ENCODE measurements at places on chromosomes 2 and 18.

GRCh38 chr2:214648520-214648919, 161.0 kb downstream of the BARD1 start:
- DNase-seq, result no peak

DNA sequence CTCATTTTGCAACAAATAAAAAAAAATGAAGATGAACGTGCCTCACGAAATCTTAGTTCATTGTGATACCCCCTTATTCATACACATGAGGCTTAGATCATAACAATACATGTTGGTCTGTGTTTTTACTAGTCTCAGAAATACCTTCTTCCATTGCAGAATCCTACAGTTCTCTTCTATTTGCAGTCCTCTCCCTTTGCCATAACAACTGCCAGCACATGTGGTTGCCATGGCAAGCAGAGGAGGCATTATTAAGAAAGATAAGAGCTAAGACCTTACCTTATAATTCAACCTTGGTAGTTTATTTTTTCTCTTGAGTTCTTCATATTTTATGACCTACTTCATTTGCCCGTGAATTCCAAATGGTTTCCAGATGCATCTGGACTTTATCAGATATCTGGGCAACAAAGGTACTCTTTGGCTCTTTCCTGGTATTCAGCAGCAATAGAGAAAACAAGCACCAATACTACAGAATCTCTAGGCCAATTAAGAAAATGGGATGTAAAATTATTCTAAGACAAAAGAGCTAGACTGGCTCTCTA, 524.0 kb downstream of the CMPK2 start:
- DNase-seq, result no peak

DNA sequence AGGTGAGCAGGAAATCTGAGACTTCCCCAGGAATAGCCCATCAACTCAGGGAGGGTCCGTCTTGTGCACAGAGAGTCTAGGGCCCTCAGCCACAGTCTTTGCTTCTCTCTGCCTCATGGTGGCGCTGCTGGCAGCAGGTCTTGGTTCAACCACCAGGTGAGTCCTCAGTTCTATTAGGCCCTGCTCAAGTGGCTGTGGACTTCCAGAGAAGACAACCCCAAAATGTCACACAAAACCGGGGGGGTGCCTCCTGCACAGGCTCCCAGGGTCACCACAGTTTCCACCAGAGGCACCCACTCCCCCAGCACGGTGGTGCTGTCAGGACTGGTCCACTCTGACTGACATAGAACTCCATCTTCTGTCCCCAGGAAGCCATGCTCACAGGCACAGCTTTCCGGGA, 2.4 kb upstream of the CHRNG start:
- no peak for DNase-seq

DNA sequence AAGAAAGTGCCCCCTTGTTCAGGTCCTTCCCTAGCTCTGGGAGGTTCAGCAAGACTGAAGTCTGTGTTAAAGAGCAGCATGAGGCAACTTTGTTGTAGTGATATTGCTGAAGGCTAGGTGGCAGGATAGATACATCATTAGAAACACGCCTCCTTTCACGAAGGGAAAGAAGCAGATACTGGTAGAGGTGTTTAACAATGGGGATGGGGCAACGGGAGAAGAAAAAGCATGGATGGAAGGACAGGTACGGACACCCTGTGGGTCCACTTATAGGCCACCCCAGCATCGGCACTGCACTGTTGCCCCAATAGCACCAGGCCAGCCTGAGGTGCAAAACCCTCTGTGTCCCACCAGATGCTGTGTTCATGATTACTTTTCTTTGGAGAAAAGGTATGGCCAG, 3.5 kb upstream of the IGFBP5 start:
- no peak for DNase-seq

GRCh38 chr2:209086761-209087160, 337.1 kb upstream of the MAP2 start:
- DNase-seq, result no peak

DNA sequence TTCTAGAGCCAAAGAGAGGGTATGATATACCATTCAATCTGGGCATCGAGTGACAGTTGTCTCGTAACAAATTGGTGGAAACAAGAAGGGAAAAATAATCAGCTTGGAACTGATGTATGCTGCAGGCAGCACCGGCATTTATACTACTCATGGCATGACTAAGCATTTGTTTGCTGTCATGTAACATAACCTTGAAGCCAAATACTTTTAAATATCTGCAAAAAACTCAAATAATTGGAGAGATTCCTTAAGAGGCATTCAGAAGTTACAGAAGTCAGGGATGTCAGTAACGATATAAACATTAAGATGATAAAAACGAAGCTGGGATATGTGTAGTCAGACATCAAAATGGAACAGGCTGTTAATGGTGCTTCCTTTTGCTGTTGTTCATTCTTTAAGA, 157.3 kb upstream of the MMADHC start:
- DNase-seq, result no peak

- DNase-seq, result no peak
These were observed 8.8 kb upstream of the FZD7 start for GRCh38 chr2:202024871-202025270.

GRCh38 chr2:224894356-224894755, 147.9 kb downstream of the DOCK10 start:
- no peak for DNase-seq

GRCh38 chr18:10265560-10266333, 188.7 kb upstream of the APCDD1 start:
- DNase-seq, result no peak

DNA sequence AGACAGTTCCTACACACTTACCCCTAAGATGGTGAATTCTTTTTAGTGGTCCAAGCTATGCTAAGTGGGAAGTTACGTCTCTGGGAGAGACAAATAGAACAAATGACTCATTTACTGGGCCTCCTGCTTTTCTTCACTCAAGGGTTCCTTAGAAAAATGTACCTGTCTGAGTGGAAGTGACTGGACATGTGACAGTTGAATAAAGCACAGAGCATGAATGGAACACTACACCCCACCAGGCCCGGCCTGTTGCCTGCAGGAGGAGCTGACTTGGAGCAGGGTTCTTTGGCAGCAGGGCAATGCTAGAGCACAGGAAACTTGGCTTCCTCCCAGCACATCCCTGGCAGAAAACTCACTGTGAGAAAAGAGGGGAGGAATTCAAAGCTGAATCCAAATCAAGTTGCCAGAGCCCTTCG, 451.0 kb upstream of the SETBP1 start:
- DNase-seq, result no peak

DNA sequence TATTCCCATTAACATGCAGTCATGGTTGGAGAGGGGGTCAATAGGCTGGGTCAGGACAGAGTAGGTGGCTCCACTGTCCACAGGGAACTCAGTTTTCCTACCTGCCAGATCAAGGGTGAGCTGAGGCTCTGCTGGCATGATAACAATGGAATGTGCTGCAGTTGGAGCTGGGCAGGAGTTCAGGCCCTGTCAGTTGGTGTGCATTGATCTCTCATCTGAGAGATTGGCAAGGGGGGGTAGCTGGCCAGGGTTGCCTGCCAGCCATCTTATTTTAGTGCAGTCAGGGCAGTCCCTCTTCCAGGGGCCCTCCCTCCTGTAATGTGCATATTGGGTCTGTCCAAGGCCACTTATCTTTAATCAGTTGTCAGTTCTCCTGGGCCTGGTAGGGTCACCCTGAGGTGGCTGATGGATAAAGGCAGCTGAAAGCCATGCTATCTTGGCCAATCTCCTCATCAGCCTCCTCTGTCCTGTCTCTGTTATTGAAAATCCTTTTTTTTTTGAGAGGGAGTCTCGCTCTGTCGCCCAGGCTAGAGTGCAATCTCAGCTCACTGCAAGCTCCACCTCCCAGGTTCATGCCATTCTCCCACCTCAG, 38.1 kb upstream of the CCBE1 start:
- DNase-seq, result no peak

- no peak for DNase-seq
These were observed 22.2 kb downstream of the ACVR2A start for GRCh38 chr2:147867050-147867449.

DNA sequence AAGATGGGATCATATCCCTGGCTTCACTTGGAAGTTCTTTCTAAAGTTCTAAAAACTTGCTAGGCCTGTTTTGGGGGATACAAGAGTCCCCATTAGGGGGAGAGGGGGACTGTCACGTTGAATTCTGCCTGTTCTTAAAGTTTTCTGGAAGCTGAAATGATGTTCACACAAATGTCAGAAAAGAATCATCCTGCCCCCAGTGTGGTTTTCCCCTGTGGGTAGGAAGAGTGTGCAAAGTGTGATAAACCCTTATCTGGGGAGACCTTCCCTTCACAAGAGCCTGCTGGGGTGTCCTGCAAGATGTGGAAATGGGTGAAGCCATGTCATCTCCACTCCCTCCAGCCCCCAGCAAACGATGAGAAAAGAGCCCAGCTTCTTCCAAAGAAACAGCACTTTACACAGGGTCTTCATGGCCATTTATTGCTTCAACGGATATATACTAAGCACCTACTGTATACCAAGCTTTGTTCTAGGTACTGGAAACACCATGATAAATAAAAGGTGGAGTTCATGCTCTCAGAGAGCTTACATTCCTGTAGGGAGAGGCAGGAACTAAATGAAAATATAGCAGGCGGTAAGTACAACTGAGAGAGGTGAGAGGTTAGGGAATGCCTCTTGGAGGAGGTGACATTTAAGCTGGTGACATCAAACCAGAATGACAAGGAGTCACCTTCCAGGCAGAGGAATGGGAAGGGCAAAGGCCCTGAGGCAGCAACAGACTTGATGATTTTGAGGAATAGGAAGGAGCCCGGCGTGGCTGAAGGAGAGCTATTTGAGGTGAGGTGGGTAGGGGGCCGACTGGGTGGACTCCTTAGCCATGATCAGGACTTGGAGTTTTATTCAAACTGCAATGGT, 1.6 kb downstream of the MFSD2B start:
- DNase-seq, result no peak

DNA sequence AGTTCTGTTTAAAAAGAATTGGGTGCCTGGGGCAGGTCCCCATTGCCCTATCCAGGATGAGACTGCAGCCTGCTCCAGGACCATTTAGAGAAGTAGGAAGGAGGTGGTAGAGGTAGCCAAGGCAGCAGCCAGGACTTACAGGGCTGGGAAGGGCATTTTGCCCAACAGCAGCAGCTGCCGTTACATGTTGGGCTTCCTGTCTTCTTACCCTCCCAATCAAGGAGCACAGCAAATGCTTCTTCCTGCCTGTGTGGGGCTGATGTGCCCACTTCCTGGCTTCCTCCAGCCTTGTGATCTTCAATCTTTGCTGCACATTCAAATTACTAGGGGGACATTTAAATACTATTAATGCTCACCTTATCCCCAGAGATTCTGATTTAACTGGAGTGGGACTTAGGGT, 112.0 kb downstream of the QPCT start:
- no peak for DNase-seq

DNA sequence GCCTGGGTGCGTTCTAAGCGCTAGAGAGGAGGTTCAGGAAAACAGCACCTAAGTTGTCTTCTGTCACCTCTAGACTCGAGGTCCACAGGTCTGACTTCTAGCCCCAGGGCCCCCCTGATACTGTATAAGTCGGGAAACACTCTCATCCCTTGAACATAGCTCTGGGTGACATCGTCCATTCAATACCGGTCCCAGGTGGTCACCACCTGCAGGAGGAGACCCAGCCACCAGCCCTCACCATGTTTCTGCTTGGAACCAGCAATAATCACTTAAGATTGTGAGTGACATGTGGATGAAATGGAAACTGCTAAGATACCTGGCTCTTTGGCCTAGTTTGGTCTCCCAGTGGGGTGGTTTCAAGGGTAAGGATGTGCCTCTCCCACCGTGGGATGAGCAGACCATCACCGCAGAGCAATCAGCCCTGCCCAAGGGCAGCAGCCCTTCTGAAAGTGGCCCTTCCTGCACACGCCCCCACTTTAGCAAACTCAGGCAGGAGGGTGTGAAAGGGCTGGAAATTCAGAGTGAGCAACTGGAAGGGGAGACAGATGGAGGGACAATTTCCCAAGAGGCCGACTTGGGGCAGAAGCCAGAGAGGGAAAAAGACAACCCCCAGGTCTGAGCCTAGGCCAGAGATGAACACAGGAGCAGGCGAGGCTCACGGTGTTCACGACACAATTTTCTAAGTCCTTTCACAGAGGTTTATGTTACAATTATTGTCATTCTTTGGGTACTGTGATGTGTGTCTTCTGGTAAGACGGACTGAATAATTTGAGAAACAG, 95.2 kb downstream of the ZNF516 start:
- no peak for DNase-seq

DNA sequence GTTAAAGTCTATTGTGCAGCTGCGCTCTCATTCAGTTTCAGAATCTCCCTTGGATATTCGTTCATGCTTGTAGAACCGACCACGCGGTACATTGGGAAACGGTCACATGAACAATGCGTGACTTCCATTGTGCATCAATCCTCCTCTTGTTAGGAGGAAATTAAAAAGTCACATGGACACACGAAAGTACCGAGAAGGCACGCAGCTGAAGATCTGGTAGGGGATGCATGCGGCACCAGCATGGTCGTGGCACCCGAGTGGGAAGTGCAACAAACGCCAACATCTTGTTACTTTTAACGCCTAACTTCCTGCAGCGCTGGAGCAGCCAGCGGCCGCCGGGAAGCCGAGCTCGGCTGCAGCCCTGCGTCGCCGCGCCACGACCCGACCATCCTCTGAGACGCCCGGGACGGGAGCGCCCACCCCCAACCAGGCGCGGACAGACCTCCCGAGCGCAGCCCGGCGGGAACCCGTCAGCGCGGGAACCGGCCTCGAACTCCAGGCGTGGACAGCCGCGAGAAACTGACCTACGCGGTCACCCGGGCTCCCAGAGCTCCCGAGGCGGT, 412 bp downstream of the OSBPL1A start:
- peak; percentile 6 for DNase-seq

DNA sequence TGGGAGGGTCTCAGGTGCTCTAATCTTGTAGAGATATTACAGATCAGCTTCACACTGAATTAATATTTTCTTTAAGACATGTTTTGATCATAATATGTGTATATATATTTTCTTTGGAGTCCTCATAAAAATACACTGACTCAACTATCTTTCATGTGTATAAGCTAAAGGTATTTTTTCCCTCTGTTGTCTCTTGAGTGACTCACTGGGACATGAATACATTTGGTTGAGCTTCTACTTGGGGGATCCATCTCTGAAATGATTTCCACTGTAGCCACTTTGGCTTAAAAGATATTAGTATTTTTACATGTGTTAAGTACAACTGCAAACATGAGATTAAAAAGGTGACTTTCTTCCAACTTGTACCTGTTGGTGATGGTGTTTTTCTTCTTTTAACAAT, 140.8 kb downstream of the TTN start:
- DNase-seq, result no peak

DNA sequence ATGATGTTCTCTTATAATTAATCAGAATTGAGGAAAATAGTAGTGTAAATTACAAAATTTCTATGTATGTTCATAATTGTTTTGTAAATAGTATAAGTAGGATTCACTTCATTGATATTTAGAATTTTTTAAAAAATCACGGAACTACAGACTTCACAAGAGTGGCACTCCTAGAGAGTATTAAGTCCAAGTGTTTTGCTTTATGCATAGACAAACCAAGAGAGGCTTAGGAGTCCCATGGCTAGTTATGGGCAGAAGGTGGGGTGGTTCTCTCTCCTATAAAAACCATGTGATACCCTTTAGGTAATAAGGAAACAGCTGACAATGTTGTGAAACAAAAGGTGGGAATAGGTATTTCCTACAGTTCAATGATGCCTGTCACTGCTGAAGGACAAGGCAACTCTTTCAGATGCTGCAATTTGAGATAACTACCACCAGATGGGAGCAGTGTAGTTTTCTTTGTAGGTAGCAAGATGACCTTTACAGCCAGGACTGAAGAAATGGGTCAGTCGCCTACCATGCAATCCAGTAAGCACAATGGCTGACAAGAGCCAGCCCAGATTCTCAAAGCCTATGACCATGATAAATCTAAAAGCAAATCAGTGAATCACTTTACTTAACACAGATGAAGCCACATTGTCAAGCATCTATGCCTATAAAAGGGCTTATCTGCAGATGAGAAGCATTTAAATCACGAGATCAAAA, 83.9 kb downstream of the AAK1 start:
- DNase-seq, result no peak

- no peak for DNase-seq
These were observed 74.3 kb downstream of the BCL2L11 start for GRCh38 chr2:111194835-111195621.
